ENCODE measurements at places on chromosomes 5 and 9.

GRCh38 chr5:159971931-159972461, 36.9 kb upstream of the TTC1 start:
- DNase-seq = peak; percentile 78

- no peak for DNase-seq
These were observed 157.0 kb downstream of the PJA2 start for GRCh38 chr5:109252731-109253130.

GRCh38 chr5:78753093-78753531, 104.5 kb upstream of the LHFPL2 start:
- DNase-seq = no peak

DNA sequence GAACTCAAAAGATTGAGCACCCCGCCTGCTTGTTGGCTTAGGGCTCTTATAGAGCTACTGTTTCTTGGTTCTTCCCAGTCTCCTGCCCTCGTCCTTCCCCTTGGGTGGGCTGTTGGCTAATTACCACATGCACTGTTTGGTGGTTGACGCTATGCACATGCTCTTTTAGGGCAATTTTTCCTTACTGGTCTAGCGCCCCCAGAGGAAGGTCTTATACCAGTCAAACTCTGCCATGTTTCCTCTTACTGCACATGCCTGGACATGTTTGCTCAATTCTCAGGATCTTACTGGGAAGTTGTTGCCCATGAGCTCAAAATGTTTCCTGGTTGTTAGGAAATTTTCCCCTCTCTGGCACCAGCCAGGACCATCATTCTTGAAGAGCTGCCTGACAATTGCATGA, 101.9 kb downstream of the SLC28A3 start:
- no peak for DNase-seq

DNA sequence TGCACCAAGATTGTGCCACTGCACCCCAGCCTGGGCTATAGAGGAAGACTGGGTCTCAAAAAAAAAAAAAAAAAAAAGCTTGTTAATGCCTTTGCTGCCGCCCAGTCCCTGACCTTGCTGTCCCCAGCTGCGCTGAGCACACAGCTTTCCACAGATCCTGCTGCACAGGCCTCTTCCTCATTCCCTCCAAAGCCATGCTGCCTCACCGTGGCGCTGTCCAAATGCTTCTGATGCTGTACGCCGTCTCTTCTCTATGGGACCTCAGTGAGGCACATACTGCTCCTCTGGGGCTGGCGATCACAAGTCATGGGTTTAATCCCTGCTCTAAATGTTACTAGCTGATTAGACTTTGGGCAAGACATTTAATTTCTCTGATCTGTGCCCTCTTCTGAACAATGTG, 234.1 kb downstream of the FBXL7 start:
- DNase-seq = no peak

GRCh38 chr5:82151204-82151603, 127.0 kb downstream of the RPS23 start:
- no peak for DNase-seq

DNA sequence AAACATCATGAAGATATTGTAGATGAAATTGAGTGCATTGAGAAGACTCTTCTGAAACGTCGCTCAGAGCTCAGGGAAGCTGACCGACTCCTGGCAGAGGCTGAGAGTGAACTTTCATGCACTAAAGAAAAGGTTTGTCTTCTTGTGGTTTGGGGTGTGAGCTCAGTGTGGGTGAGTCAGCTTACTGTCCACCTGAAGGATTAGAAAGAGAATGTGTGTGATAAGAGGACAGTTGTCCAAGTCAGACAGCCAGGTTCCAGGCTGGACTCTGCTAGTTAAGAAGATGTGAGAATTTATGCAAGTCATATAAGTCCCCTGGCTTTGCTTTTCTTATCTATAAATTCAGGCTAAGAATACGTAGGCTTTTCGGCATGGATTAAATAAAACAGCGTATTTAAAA, 46.9 kb downstream of the RAB14 start:
- DNase-seq = no peak

DNA sequence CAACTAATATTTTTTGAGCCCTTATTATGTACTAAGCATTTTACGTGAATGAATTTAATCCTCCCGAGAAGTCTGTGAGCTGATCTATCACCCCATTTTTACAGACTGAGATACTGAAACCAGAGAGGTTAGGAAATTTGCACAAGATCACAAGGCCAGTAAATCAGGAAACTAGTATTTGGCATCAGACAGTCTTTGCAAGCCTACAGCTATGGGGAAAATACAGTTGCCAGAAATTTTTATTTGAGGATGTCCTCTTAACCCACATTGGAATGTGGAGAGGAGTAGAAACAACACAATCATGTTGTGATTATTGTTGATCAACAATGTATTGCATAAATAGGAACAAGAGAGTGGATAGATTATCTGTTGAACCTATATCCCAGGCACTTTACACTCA, 2.3 kb upstream of the SLC46A2 start:
- DNase-seq = no peak

DNA sequence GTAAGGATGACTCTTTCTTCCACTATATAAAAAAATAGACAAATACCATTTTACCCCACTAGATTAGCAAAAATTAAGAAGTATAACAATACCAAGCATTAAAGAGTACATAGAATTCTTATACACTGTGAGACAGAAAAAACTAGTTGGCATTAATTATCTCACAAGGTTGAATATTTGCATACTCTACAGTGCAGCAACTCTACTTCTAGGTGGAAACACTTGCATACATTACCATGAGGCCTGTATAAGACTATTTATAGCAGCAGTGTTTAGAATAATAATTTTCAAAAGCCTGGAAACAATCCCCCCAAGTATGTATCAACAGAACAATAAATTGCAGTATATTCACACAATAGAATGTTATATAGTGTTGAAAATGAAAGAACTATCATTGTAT, 19.0 kb upstream of the PURA start:
- no peak for DNase-seq

GRCh38 chr9:12817702-12818101, 42.9 kb downstream of the LURAP1L start:
- no peak for DNase-seq

DNA sequence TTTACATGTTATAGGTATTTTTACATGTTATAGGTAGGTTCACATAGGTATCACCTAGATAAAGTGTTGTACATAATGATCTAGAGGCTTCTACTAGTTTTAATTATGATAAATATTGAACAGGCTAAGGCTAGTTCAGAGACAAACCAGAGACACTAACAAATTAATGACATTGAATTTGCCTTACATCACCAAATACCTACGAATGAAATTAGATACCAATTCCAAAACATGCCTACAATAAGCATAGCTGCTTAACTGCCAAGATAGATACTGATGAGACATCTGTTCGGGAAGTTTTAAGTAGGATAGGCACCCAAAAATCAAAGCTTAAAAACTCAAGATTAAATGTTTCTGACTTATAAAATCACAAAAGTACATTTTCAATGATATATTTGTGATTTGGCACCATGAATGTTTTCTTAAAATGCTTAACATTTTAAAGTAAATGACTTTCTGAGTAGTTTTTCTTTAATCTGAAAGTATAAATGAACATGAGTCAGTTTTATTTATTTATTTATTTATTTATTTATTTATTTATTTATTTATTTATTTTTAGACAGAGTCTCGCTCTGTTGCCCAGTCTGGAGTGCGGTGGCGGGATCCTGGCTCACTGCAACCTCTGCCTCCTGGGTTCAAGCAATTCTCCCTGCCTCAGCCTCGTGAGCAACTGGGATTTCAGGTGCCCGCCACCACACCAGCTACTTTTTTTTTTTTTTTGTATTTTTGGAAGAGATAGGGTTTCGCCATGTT, 703.1 kb upstream of the ARRDC3 start:
- no peak for DNase-seq

DNA sequence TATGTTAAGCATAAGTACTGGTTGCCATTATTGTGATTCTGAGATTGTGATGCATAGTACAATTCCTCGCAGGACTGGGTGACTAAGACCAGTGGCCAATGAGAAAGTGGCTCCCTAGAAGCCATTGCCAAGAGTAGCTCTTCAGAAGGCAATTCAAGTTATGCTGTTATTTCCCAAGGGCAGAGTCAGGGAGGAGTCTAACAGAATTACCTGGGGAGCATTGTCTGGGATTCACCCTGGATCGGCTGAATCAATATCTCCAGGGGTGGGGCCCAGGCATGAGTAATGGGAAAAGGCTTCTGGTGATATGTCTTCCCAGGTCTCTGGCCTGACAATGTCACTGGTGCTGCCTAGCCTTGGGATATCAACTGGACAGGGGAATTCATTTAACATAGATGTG, 10.9 kb upstream of the ARHGEF28 start:
- DNase-seq = no peak

DNA sequence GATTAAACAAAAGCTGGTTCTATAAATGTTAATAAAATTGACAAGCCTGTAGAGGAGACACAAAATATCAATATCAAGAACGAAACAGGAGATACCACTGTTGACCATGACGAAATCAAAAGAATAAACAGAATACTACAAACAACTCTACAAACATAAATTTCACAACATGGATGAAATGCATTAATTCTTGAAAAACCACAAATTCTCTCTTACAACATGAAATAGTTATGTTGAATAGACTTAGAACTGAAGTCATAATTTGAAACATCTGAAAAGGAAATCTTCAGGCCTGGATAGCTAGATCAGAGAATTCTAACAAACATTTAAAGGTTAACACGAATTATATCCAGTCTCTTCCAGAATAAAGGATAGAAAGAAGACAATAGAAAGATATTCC, 6.9 kb upstream of the SPATA31C1 start:
- no peak for DNase-seq

- no peak for DNase-seq
These were observed 679 bp upstream of the KDM4C start for GRCh38 chr9:6757132-6757455.

DNA sequence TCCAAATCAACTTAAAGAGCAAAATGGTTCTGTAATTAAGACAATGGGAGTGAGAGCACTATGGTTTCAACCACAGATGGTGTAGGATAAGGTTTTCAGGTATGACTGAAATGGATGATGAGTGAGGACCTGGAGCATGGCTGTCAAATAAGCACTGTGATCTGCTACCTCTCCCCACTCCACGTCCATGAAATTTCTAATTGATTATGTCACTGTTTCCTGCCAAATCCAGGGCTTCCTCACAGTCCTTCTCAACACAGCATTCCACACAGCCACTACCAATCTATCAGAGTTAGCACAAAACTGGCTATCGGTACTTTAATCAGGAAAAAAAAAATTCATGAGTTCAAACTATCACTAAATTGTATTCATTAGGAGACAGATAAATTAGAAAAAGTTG, 420.4 kb upstream of the WWC1 start:
- no peak for DNase-seq

- no peak for DNase-seq
These were observed 427.6 kb downstream of the NR2F1-AS1 start for GRCh38 chr5:93153461-93153860.
